AML-193 (cell line): ENCODE measurements at places on chromosomes 1 and 21.

DNA sequence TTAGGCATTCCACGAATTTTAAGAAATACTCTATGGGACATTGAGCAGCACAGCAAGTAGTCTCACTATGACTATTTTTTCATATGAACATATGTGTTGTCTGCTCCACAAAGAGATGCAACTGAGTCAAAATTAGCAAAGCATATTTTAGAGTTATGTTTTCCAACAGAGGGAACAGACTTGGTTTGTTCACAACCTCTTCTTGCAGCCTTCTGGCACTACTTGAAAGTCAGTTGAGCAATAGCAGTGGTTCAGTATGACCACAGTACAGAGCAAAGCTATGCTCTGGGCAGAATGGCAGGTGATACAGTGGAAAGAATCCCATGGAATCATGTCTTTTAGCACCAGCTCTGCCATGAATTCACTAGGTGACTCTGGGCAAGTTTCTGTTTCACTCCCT lies 5.2 kb downstream of the CCN1 start:
- peak; percentile 24 for DNase-seq

GRCh38 chr1:225670356-225670755 lies 17.4 kb upstream of the ENAH start:
- no peak for DNase-seq

- DNase-seq = no peak
Observed at GRCh38 chr1:217734973-217735372, 103.8 kb downstream of the SPATA17 start.

- DNase-seq = no peak
Observed at GRCh38 chr1:88463401-88463985, 220.6 kb upstream of the PKN2 start.

- DNase-seq = no peak
Observed at GRCh38 chr1:2493218-2493617, 17.1 kb downstream of the PLCH2 start.

GRCh38 chr1:163182330-163182949 lies 20.3 kb downstream of the RGS5 start:
- DNase-seq = no peak

DNA sequence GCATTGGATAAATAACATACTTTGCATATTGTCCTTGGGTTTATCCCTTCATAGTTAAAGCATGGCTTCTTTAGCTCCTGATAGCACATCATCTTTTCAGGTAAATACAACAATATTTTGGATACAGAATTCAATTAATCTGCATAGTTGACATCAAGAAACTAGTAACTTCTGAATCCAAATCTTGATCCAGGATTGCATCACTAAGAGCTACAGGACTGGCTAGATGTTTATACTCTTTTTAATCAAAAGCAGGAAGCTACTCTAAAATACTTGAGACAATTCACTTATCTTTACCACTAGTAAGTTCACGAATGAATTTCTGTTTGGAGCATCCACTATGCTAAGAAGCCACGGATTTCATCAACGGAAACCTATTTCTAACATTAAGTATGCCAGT lies 54.2 kb upstream of the SLC44A3 start:
- DNase-seq = no peak

- no peak for DNase-seq
Observed at GRCh38 chr1:175417316-175417715, 224.7 kb upstream of the KIAA0040 start.

- DNase-seq = peak; percentile 96
Observed at GRCh38 chr1:167328816-167329483, 108.3 kb downstream of the POU2F1 start.

DNA sequence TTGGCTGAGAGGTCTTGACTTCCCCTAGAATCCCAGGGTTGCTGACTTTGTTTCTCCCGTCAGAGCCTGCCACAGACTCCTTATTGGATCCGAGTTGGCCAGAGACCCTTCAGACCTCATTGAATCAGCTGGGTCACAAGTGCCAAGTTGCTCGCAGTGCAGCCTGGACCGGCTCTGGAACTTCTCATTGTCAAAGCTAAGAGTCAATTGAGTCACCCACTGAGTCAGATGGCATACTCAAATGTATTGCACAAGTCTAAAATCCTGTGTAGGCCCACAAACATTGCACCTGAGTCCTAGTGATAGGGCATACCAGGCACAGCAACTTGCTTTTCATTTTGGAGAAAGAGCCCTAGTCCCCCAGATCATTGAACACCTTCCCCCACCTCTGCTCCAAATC lies 20.4 kb upstream of the SCAF4 start:
- no peak for DNase-seq

- no peak for DNase-seq
Observed at GRCh38 chr1:912740-913301, 10.9 kb upstream of the SAMD11 start.

- DNase-seq = no peak
Observed at GRCh38 chr1:220808345-220809186, 21.9 kb downstream of the MTARC1 start.

DNA sequence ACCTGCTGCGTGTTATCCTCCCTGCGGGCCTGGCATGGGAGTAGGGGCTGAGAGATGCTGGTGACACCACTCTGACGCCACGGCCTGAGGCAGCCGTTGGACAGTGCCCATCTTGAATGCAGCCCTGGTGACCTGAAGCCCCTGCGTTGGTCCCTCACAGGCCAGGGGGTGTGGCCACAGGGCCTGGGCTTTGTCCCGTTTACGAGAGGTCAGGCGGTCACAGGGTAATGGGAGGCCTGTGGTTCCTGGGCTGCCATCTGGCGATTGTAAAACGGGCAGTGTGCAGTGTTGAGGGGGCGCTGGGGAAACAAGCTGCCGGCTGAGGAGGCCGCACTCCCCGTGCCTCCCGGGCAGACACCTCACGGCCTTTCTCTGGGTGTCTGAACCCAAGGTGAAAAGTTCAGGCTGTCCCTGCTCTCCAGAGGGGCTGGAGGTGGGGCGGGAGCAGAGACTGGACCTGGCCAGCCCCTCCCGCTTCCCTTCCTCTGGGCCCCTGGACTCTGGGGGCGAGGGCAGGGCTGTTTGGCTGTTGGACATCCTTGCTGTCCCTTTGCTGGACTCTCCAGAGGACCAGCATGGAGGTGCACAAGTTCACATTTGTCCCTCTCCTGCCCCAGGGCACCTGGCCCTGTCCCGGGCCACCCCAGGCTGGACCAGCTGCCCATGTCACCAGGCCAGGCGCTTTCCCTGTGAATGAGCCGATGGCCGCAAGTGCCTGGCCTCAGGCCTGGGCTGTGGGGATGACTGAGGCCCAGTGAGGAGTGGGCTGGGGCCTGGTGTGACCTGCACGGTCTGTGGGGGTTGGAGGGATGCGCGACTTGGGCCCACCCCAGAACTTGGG lies 42.4 kb downstream of the SKI start:
- no peak for DNase-seq

DNA sequence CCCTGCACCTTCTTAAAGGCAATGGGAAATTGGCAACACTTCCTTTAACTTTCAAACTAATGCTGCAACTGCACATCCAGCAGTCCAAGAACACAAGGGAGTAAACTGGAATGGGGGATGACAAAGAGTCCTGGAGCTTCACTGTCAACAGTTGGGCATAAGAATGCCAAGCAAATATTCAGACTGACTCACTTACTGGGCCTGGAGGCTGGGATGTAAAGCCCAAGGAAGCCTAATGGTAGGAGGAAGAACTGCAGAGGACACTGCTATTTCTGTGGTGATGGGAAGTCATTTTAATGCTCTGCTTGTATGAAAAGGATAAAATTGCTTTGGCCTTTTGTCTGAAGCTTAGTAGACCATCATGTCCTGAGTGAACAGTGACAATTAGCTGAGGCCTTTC lies 15.7 kb upstream of the DMRTA2 start:
- no peak for DNase-seq

- DNase-seq = no peak
Observed at GRCh38 chr21:38913120-38913892, 107.6 kb downstream of the ETS2 start.

- DNase-seq = no peak
Observed at GRCh38 chr21:39003982-39004633, 179.1 kb downstream of the PSMG1 start.

DNA sequence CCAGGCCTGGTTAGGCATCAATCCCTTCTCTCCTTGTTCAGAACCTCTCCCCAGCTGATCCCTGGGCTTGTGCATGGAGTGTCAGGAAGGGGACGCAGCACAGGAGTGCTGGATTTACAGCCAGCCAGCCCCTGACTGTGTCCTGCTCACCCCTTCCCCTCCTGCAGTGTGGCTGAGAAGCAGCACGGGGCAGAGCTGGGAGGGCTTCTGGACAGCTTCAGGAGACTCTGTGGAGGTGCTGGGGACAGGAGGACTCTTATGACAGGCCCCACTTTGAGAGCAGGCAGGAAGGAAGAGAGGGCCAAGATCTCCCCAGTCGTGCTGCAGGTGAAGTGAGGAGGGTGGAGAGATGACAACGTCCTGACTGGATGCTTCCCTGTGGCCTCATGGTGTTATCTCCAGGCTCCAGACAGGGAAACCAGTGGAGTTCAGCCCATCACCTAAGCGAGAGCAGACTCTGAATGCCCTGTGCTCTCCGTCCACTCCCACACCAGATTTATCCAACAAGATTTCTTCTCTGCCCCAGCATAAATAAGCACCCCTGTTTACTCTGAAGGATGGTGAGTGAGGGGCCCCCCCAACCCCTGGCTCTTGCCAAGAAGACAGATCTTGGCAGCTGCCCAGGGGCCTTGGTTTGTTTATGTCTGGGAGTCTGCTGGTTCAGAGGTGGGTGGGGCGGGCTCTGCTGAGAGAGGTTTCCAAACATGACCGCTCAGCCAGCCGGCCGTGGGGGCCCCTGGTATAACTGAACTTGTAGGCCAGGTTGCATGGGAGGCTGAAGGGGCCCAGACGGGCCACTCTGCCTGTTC lies 21.3 kb downstream of the TMCC2 start:
- no peak for DNase-seq

DNA sequence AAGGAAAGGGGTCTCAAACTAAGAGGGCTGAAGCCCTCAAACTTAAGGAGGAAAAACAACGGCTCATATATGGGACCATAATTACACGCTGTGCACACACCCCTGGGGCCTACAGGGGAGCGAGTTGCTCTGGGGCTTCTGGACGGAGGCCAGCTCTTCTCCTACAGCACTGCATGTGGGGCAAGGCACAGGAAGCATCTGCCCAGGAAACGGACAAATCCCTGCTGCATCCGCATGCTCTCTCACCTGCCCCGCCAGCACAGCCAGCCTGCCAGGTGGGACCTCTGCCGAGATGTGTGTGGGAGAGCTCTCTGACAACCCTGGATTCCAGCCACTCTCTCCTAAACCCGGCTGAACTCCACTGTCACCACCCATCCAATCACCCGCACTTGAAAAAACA lies 54.1 kb downstream of the MRPL37 start:
- DNase-seq = no peak

DNA sequence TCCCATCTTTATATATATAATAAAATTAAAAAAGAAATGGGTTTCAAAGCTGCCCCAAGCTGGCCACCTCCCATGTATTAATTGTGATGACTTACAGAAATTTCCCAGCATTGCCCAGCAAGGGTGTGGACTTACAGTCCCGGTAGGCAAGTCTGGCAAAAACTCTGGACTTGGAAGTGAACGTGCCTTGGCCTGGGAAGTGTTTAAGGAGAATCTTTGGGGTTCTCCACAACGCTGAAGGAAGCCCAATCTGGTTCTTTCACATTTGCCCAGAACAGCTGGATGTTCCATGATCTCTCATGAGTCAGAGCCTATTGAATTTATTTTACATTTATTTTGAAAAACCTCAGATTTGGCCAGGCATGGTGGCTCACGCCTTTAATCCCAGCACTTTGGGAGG lies 98.4 kb upstream of the SLC45A1 start:
- no peak for DNase-seq
